ENCODE measurements at places on chromosomes 6 and 20. TPM values are rescaled to one million over a fixed set of nuclear protein-coding genes. Genes with fewer than 3 reads are reported as not detected.

Gene TFAP2D
- total RNA-seq = 2.9 TPM

Gene C20orf141
- total RNA-seq = not detected

Gene WFDC10B
- total RNA-seq = not detected

Gene PROKR2
- 8.6 TPM for total RNA-seq

Gene SLC35D3
- total RNA-seq = 0.82 TPM

Gene ENPP5
- 5.3 TPM for total RNA-seq

Gene SSTR4
- total RNA-seq = 0.41 TPM
